ENCODE measurements at places on chromosomes 7 and 10.
A peak's percentile ranks its signal among the peaks of the same experiment; 100 is the strongest.

DNA sequence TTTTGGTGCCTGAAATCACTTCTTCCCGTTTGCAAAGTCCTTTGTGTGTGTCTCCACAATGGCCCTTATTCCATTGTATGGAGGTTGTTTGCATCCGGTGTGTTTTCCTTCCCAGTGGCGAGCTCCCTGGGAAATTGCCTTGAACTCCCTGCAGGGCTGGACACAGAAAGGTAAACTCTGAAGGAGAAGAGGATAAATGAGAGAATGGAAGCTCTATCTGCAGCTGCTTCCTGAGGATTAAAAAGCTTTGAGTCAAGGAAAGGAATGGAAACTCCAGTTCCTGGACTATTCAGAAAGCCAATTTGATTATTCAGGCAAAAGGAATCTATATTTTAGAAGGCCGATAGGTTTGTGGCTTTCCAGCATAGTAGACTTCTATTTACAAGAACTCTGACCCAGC, 4.4 kb upstream of the GRK5 start:
- DNase-seq: no peak

GRCh38 chr10:31697271-31698180, 231.1 kb downstream of the ARHGAP12 start:
- no peak for DNase-seq

DNA sequence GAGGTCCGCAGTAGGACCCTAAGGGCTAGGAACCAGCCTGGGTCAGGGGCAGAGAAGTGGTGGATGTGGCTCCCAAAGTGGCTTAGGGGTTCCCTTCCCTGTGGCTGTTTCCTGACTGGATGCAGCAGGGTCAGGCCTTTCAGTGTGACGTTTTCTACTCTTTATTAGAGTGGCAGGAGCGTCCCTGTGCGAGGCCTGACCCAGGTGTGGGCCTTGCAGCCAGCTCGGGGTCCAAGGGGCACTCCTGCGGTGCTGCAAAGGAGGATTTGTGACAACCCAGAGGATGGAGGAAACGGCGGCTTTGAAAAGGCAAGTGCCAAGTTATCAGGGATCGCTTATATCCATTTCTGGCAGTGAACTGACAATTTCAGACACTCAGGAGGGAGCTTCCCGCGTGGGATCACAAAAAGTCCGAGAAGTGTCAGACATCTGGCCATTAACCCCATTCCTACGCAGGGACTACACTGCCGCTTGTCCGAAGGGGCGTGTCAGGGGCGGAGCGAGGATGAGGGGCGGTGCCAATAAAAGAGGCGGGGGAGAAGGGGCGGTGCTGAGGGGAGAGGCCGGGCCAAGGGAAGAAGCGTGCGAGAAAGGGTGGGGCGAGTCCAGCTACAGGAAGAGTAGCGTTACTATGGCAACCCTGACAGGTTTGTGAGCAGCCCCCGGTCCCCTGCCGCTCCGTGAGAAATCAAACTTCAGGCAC, 98.8 kb upstream of the ZNF722 start:
- peak; percentile 88 for DNase-seq

DNA sequence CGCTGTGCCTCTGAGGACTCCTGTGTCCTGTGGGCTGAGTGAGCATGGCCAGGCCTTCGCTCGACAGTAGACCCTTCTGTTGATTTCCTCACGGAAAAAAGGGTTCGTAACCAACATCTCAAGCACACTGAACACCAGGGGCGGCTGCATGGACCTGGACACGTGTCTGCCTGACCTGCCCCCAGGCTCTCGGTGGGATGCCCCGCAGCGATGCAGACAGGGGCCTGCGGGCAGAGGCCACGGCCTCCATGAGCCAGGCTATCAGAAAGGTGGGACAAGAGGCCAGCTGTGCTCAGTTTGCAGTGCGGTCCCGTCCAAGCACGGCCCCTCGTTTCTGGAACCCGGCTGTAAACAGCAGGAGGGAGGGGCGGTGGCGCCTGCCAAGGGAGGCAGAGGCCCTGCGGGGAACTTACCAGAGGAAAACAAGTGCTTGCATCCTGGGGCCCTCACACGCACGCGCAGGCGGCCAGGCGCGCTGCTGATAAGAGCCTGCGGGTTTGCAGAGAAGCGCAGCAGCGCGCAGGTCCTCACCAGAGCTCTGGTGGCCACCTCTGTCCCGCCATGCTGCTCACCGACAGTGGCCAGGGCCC, 10.6 kb downstream of the GPR146 start:
- no peak for DNase-seq

DNA sequence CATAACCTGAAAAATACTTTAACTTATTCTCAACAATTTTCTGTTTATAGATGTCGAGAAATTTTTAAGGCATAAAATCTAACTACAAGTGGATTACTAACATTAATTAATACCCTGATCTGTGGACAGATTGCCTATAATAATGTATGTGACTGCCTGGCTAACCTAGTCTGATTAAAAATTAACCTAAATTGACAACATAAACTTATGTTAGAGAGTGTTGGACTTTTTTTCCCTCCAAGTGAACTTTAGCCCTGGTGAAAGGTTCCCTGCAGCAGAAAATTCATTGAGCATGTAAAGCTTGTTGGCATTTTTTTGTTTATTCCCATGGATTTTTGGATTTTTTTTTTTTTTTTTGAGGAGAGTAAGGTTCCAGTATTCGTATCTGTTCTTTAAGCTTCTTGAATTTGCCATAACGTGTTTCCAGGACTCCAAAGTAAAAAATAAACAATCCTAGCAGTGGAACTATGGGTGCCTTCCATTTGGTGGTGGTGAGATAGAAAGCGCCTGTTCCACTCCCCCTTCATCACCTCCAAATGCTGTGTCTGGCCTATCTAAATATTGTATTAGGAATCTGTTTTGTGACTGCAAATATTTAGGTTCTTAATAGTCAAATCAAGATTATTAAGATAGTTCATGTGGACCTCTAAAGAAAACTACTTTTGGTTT, 36.1 kb downstream of the NET1 start:
- DNase-seq: no peak

- DNase-seq: no peak
These were observed 8.1 kb downstream of the TFPI2 start for GRCh38 chr7:93882468-93882867.

DNA sequence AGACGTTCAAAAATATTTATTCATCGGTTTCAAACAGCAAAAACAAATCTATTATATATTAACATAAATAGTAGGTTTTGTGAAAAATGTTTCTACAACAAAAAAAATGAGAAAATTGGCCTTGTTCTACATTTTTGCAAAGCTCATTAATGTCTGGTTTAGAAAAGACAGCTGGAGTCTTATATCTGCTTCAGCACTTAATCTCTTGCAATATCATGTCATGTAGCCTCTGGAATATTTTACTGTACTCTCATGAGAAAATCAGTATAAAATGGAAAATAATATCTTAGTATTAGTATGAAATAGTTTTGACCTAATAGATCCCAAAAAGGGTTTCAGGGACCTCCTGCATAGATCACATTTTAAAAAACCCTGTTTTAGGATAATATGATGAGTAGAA, 326.6 kb downstream of the ARL4A start:
- DNase-seq: no peak

DNA sequence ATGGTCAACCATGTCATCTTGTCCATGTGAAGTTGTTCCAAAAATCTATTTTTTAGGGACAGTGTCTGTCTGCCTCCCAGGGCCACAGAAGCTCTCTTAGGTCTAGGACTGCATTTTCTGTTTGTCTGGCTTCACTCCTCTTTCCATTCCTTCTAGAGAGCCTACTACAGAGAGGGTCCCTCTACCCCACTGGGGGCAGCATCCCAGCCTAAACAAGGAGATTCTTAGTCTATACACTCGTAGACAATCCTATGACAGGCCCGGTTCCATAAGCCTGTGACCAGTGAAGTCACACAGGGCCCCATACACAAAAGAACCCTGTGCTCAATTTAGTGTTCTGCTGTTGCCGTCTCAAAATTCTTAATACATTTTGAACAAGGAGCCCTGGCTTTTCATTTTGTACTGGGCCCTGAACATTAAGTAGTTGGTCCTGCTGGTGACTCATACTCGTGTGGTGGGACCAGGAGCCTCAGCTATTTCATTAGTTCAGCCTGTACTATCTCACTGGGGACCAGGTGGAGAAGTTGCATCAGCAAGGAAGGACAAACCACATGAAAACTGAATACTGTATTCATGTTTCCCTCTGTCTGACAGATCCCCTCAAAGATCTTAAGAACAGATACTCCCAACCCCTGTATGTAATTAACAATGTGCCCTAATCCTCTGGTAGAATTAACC, 23.5 kb upstream of the FAM180A start:
- no peak for DNase-seq

- no peak for DNase-seq
These were observed 550.0 kb downstream of the TNS3 start for GRCh38 chr7:47031786-47032535.

DNA sequence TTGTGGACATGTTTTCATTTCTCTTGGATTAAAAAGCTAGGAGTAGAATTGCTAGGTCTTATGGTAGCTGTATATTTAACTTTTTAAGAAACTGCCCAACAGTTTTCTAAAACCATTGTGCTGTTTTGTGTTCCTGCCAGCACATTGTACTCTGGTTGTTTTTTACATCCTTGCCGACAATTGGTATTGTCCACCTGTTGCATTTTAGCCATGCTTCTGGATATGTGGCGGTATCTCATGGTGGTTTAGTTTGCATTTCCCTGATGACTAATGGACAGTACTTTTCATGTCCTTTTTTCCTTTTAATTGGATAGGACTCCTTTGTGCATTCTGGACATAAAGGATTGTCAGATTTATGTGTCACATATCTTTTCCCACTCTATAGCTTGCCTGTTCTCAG, 45.5 kb downstream of the STK17A start:
- DNase-seq: no peak

- no peak for DNase-seq
These were observed 20.2 kb upstream of the FHIP2A start for GRCh38 chr10:114801411-114801813.

GRCh38 chr7:98078197-98078870, 28.3 kb upstream of the LMTK2 start:
- no peak for DNase-seq

- no peak for DNase-seq
These were observed 25.7 kb upstream of the FAM133B start for GRCh38 chr7:92615861-92616260.

GRCh38 chr10:484441-484924, 205.0 kb downstream of the DIP2C start:
- DNase-seq: no peak

DNA sequence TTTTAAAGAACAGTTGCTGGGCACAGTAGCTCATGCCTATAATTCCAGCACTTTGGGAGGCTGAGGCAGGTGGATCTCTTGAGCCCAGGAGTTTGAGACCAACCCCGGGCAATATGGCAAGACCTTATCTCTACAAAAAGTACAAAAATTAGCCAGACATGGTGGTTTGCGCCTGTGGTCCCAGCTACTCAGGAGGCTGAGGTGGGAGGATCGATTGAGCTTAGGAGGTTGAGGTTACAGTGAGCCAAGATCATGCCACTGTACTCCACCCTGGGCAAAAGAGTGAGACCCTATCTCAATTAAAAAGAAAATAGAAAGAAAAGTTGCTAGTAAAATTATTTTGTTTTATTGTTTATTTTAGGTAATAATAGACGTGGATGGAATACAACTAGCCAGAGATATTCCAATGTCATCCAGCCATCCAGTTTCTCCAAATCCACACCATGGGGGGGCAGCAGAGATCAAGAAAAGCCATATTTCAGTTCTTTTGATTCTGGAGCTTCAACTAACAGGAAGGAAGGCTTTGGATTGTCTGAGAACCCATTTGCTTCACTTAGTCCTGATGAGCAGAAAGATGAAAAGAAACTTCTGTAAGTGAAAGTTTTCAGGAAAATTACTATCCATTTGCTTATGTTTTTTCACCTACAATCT, 3.0 kb downstream of the NUP42 start:
- peak; percentile 13 for DNase-seq

DNA sequence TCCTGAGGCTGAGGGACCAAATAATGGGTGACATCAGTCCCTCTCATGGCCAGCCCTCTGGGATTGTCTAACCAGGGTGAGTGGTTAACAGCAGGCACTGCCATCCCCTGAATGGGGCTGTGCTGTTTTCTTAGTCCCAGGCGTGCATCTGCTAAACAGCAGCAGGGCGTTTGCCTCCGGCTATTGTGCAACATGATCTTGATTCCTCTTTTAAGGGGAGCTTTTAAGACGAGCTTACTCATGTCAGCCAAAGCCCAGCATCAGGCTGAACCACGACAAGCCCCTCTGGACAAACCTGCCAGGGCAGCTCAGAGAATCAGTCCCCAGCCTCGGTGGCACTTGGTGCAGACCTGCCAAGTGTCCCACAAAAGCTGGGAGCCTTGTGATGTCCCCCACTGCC, 16.2 kb upstream of the IGFBP3 start:
- no peak for DNase-seq

DNA sequence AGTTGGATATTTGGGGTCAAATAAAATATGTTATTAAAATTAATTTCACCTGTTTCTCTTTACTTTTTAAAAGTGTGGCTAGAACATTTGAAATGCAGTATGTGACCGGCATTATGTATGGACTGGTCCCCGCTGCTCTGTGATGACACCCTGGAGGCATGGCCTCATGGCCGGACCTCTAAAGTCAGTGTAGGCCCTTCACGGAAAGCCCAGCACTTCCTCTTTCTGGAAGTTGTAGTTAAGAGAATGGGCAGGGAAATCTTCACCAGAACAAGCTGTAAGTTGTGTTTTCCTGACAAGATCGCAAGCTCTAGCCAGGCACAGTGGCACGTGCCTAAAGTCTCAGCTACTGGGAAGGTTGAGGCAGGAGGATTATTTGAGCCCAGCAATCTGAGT, 38.3 kb upstream of the SRGN start:
- no peak for DNase-seq

DNA sequence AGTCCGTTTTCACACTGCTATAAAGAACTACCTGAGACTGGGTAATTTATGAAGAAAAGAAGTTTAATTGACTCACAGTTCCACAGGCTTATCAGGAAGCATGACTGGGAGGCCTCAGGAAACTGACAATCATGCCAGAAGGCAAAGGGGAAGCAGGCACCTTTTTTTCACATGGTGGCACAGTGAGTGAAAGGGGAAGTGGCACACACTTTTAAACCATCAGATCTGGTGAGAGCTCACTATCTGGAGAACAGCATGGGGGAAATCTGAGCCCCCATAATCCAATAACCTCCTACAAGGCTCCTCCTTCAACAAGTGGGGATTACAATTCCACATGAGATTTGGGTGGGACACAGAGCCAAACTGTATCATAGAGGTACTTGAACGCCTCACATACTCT, 30.0 kb downstream of the AGR3 start:
- no peak for DNase-seq

GRCh38 chr7:38453168-38453567, 178.0 kb downstream of the AMPH start:
- no peak for DNase-seq

DNA sequence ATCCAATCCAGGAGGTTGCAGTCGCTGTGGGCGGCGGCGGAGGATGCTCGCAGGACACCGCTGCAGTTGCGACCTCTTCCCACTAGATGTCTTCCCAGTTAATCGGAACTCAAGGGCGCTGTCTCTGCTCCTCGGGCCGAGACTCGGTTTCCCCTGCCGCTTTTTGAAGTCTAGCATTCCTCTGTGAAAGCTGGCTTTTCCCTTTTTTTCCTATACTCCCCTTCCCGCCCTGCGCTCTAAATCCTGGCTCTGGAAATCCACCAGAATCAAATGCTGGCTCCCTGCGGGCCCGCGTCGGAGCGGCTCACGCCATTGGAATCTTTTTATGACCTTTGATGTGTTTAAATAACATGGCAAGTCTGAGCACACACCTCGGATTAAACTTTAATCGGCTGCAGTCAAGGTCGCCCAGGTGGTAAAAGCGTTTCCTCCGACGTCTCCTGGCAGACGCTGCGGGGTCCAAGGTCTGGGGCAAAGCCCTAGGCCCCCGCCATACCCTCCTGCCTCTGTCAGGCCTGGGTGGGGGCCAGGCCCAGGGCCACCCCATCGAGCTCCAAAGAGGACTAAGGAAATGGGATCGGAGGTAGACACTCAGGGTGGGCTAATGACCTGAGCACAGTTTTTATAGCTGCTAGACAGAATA, 10.7 kb upstream of the HOXA13 start:
- no peak for DNase-seq
